ENCODE measurements at places on chromosomes 2 and 18.

- no peak for DNase-seq
These were observed 165.0 kb downstream of the PLCL1 start for GRCh38 chr2:197969391-197969893.

DNA sequence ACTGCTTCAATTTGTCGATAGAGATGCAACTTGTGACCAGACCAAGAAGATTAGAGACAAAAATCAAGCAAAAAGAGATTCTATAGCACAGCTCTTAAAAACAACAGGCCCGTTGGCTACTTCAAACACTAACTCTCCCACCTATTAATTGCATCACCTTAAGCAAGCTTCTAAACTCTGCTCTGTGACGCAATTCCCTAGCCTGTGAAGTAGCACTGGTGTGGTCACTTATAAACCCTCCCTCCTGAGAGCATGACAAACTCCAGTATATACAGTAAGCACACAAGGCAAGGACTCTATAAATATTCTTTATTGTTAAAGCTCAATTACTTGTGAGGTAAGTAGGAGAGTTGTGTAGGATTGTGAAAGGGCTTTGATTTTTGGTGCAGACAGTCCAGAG, 72.3 kb downstream of the CMPK2 start:
- DNase-seq, result no peak

GRCh38 chr18:48729404-48729803, 190.6 kb downstream of the CTIF start:
- no peak for DNase-seq

DNA sequence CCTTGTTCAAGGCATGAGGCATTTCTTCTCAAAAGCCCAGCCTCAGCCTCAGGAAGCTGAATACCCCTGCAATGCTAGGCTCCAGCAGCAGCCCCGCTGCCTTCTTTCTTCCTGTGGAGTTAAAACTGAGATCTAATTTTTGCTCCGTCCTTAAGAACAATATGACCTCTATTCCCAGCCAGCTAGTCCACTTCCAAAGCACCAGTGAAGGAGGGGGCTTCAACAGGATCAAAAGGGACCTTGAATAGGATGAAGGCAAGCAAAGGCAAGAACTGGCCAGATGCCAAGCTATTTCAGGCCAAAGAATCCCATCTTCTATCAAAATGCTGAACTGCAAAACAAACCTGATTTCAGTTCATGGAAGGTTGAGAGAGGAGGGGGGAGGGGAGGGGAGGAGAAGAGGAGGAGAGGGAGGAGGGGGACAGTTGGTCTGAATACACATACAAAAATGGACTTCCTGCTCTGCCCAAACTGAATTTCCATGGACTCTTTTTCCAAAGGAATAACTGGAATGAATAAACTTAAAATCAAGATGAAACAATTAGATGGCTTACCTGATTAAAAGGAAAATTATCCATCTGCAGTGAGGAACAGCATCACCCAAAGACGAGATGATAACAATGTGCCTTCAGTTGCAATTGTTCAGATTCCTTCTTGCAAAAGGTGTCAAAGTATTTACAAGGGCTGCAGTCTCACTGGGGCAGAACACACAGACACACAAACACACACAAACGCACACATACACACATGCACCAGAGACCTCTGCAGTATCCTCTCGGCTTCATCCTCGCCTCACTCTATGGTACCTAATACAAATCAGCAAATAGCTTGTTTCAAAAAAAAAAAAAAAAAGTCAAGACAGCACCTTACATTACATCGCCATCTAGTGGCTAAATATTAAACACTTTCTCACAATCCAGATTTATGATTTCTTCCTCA, at the start of gene SCN1A:
SCN1A (minus strand) TSS at position 804 of the 939 bp plus-strand sequence. CDS start 54,399 bp downstream, outside the sequence.
- DNase-seq, result no peak

DNA sequence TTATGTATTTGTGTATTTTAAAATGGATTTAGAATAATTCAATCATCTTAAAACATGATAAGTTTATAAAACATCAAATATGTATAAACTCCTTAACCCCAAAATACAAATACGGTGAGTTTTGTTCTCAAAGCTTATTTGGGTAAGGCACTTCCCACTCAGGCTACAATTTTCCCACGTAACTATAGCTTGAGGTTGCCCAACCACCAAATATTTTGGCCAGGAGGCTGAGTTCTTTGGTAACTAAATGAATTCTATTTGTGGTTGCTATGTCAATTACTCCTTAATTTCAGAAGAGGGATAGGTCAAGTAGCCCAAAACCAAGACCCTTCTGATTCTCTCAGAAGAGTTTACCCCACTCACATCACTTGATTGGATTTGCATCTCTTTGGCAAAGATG, 70.4 kb downstream of the MYL12B start:
- DNase-seq, result no peak

GRCh38 chr2:201357221-201357620, at the start of gene FLACC1:
Gene FLACC1, minus strand, starts transcription at chr2:201357345. Its CDS starts 5,941 bp downstream, at chr2:201351404.
- DNase-seq, result no peak

- DNase-seq, result no peak
These were observed 9.9 kb downstream of the CNNM4 start for GRCh38 chr2:96770442-96771202.

DNA sequence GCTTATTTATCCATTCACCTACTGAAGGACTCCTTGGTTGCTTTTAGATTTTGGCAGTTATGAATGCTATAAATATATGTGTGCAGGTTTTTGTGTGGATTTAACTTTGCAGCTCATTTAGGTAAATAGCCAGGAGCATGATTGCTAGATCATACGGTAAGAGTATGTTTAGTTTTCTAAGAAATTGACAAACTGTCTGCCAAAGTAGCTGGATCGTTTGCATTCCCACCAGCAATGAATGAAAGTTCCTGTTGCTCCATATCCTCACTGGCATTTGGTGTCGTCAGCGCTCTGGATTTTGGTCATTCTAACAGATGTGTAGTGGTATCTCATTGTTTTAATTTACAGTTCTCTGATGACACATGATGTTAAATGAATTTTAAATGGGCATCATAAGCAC, 8.7 kb upstream of the DIPK1C start:
- DNase-seq, result no peak

GRCh38 chr2:182705761-182706160, 10.3 kb upstream of the DNAJC10 start:
- DNase-seq, result no peak

- DNase-seq, result no peak
These were observed 21.6 kb downstream of the MROH2A start for GRCh38 chr2:233799716-233800115.

- no peak for DNase-seq
These were observed 267.9 kb upstream of the TNP1 start for GRCh38 chr2:217127744-217128143.

DNA sequence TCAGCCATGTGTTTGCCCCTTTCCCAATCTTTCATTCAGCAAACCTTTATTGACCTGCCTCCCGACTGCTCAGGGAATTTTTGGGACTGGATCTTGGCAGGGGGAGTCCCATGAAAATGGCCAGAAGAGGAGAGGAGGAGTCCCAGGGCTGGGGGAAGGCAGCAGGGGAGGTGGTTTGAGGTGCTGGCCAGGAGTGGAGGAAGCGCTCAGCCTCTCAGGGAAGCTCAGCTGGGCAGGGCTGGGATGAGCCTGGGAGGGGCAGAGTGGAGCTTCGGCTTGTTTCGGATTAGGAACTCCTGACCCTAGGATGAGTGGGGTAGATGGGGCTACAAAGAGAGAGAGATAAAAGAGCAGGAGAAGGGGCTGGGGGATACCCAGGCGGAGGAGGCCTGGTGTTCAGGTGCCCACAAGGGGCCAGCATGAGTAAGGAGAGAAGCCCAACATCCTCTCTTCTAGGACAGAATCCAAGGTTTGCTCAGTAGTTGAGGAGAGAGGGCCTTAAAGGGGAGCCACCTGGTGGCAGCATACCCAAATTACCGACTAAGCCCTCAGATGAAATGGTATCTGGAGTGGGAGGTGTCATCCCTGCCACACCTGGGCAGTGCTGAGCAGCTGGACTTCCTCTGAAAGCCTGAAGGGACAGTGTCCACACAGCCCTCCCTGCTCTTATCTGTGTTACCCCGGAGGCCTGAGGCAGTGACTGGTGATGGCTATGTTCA, 91.1 kb downstream of the INHBB start:
- DNase-seq, result no peak

DNA sequence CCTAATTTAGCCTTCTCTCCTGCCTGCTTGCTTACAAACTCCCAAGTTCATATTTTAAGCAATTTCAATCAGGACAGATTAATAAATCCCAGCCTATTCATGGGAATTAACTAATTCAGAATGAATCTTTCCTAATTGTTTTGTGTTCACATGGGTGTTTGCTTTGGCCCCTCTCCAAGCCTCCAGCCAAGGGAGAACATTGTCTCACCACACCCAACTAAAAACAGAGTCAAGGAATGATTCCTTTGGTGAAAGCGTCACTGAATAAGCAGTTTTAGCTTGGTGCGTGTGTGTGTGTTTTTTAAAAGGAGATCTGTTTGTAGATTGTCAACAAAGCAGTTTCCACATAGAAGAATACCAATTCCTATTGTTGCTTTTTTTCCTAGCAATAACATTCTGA, 43.0 kb upstream of the DSG1 start:
- DNase-seq, result no peak

- DNase-seq, result no peak
These were observed 43.3 kb downstream of the PXDN start for GRCh38 chr2:1701020-1701419.

- DNase-seq, result no peak
These were observed 27.7 kb downstream of the TMEM131 start for GRCh38 chr2:97967931-97968627.

DNA sequence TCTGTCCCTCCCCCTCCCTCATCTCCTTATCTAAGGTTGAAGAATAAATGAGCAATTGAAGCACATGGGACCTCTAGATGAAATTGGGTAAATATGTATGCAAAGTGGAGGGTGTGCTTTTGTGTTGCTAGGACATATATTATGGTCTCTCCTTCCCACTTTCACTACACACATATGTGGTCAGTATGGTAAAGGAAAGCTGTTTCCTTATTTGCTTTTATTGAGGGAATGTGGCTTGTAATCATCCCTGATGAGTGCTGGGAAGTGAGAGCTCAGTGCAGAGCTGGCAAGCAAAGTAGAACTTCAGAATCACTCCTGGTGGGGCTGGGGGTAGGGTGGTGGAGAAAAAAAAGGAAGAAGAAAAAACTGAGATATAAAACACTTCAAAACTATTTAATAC, 189.9 kb upstream of the ATP5MC3 start:
- DNase-seq, result no peak

- DNase-seq, result no peak
These were observed 616.6 kb downstream of the ZEB2 start for GRCh38 chr2:143903172-143903856.

DNA sequence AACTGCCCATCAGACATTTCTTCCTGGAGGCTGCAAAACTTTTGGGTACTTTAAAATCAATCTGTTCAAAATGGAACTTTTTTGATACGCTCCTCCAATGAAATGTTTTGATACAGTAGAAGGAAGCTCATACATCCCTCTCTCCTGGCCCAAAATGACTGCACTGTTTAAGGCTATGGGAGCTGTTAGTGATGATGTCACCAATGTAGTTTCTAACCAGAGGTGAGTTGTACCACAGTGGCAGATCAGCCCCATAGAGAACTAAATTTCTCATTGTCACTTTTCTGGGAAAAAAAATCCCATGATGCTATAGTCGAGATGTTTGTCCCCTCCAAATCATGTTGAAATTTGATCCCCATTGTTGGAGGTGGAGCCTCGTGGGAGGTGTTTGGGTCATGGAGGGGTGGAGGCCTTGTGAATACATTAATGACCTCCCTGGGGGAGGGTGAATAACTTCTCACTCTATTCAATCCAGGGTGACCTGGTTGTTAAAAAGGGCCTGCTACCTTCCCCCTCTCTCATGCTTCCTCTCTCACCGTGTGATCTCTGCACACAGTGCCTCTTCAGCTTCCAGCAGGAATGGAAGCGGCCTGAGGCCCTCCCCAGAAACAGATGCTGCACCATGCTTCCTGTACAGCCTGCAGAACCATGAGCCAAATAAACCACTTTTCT, 117.4 kb upstream of the NPAS2 start:
- no peak for DNase-seq

- DNase-seq, result no peak
These were observed 11.2 kb upstream of the PUM2 start for GRCh38 chr2:20361893-20362292.

DNA sequence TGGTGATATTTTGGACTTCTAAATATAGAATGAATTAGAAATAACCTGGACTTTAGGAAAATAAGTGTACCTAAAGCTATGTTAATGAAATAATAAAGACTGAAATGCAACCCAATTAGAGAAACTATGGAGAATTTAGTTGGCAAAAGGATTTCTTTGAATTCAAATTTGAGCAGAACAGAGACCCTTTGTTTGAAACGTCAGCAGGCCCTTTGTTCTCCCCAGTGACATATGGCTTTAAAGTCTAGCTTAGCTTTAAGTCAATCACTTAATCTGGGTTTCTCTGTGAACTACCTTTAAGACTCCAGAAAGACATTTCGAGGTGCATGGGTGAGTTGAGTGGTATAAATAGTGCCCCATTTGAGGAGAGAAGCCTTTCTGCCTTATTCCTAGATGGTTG, 130.5 kb upstream of the CREB1 start:
- DNase-seq, result no peak

DNA sequence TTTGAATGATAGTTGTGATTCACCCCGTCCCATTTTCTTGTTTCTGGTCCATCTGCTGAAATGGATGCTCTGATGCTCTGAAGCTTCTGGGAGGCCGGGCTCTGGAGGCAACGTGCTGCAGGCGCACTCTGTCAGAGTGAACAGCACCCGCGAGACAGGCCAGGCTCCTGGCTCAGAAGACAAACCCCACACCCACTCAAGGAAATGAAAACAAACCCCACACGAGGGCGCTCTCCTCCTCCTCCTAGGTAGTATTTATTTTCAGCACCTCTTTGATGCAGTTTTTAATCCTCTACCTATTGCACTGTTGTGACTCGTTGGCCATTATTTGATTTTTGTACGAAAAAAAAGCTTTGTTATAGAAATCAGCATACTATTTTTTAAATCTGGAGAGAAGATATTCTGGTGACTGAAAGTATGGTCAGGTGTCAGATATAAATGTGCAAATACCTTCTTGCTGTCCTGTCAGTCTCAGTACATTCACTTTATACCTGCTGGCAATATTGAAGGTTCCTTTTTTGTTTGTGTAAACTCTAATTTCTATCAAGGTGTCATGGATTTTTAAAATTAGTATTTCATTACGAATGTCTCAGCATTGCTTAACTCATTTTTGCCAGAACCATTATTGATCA, 10.3 kb upstream of the CHST10 start:
- DNase-seq, result no peak

GRCh38 chr18:44458777-44459176, 221.9 kb upstream of the SETBP1 start:
- DNase-seq, result no peak

- no peak for DNase-seq
These were observed 117.9 kb upstream of the NETO1 start for GRCh38 chr18:72985686-72986085.

- DNase-seq, result no peak
These were observed 3.5 kb downstream of the CNNM4 start for GRCh38 chr2:96764253-96764637.

- DNase-seq, result no peak
These were observed 35.4 kb upstream of the LRP2 start for GRCh38 chr2:169397697-169398096.

GRCh38 chr2:134446383-134447017, 192.6 kb downstream of the MGAT5 start:
- DNase-seq, result no peak
